ENCODE measurements at places on chromosomes 6 and 20.

- no peak for DNase-seq
Observed at GRCh38 chr6:8149350-8149749, 47.0 kb upstream of the EEF1E1 start.

- DNase-seq = no peak
Observed at GRCh38 chr20:47303736-47304135, 52.8 kb downstream of the ZMYND8 start.

GRCh38 chr20:51386586-51386985, 155.9 kb downstream of the NFATC2 start:
- DNase-seq = no peak

GRCh38 chr6:168163096-168163731, 84.2 kb upstream of the FRMD1 start:
- no peak for DNase-seq

DNA sequence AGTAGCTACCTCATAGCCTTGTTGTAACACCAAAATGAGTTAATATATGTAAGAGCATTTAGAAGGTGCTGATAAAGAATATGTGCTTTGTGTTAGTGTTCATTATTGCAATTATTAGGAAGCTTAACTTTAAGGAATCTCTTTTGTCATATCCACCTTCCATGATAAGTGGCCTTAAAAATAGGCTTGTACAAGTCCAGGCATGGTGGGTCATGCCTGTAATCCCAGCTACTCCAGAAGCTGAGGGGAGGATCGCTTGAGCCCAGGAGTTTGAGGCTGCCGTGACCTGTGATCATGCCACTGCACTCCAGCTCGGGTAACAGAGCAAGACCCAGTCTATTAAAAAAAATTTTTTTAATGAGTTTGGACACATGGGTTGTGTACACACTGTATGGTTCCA, 285.5 kb downstream of the ZFAND3 start:
- DNase-seq = no peak

GRCh38 chr6:155444952-155445903, 10.4 kb downstream of the NOX3 start:
- no peak for DNase-seq

- DNase-seq = no peak
Observed at GRCh38 chr6:92806254-92806653, 613.1 kb downstream of the EPHA7 start.

- DNase-seq = no peak
Observed at GRCh38 chr20:19967445-19967844, 49.7 kb upstream of the NAA20 start.

DNA sequence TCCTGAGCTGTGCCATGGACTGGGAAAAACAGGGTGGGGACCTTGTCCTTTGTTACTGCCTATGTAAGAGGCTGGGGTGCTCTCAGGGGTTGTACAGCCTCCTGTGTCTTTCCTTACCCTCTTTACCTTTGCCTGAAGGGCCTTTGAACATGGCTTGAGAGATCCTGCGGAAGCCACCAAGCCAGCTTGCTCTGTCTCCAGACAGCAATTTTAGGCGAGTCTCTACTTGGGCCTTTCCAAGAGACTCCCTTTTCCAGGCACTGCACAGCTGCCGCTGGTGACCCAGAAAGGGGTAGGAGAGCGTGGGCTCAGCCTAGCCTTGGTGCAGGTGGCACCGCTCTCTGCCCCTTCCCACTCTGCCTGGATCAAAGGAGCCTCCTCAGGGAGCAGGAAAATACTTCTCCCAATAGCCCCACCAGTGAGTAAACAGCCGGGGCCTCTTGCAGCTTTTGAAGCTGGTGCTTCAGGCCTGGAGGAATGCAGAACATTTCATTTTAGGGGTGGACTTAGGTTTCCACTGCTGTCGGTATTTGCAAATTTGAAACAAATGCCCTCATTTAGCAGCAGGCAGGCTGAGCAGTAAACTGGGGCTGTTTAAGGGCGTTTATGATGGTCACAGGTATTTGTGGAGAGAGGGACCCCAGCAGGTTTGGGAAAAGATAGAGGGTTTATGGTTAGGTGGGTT, 13.9 kb downstream of the PTK7 start:
- DNase-seq = no peak

GRCh38 chr6:105485456-105485855, 82.6 kb upstream of the PREP start:
- no peak for DNase-seq

DNA sequence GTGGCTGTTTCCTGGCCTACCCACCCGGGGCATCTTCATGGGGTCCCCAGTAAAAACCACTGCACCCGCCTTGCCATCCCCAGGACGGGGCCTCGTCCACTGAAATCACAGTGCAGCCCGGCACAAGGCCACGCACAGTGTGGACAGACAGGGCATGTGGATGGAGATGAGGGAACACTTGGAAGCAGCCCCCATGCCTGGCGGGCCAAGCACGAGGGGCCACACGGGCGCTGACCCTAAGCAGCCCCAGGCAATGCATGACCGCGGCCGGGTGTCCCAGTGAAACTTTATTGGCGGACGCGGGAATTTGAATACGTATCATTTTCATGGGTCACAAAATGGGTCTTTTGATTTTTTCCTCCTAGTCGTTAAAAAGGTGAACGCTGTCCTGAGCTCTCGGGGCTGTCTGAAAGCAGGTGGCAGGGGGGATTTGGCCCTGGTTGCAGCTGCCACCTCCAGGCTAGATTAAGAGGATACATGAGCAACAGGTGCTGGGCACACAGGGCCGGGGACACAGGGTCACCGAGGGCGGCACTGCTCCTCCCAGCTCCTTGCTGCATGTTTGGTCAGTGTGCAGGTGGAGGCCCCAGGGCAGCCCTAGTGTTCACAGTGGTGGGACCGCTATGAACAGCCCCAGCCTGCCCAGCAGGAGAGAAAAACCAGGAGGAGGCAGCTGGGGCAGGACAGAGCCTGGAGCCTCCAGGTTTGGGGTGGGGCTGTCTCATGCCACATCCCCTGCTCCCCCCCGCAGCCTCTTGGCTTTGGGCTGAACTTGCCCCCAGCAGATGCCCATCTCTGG, 74.9 kb upstream of the SLCO4A1 start:
- DNase-seq = no peak

DNA sequence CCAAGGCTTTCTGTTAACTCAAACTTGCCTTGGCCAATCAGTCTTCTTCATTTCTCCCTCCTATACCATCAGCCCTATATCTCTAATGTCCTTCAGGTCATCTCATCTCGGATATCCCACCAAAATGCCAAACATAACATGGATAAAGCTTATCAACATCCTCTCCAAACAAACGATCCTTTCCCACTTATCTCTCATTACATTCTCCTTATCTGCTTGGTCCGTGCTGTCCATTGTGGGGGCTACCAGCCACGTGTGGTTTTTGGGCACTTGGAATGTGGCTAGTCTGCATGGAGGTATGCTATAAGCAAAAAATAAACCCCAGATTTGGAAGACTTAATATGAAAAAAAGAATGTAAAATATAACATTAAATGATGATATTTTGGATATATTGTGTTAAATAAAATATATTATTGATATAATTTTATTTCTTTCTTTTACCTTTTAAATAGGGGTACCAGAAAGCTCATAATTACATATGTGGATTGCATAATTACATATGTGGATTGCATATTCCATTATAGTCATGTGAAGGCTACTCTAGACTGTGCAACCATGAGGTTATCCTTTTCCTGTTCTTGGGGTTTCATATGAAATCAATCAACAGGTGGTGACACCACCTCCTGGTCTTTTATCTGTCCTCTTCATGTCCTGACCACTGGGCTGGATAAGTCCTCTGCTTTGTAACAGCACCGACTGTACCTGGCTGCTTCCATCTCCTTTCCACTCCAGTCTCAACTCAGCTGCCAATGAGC, 123.0 kb downstream of the CD83 start:
- no peak for DNase-seq

DNA sequence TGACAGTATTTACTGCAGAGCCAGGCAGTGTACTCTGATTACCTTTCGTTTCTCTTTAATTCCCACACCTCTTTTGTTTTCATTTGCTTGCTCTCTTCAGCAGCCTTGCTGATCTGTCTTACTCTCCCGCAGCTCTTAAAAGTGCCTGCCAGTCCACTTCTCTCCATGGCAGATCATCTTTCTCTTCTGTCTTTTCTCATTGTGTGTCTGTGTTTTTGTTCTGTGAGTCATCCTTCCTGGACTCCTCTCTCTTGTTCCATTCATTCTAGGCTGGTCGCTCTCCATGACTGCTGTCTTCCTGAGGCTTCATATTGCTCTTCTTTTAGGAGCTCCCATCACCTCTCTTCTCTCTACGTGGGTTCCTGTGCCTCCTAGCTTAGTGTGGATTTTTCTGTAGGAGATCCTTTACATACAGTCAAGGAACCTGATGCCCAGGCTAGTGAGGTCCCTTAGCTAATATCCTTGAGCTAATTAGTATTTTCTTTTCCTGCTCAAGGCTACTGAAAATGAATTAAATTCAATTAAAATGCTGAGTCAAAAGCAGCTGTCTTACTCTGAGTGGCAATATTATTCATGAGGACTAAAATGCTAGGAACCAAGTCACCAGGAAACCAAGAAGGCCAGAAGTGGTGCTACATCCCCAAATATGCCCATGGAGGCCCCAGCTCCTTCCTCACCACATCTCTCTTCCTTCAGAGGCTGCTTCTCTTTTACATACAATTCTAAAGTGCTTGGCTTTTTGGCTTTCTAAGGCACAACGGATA, 86.1 kb downstream of the SLX4IP start:
- DNase-seq = no peak

DNA sequence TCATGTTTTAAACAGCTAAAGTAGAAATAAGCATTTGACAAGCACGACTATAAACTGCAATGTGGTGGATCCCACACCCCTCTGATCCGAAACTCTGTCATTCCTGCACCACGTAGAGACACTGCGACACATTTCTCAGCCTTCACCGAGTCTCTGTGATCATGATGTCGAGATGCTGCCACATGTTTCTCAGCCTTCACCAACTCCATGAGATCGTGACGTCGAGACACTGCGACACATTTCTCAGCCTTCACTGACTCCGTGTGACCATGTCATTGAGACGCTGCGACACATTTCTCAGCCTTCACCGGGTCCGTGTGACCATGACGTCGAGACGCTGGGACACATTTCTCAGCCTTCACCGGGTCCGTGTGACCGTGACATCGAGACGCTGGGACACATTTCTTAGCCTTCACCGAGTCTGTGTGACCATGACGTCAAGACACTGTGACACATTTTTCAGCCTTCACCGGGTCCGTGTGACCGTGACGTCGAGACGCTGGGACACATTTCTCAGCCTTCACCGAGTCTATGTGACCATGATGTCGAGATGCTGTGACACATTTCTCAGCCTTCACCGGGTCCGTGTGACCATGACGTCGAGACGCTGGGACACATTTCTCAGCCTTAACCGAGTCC, 143.0 kb downstream of the TTLL2 start:
- no peak for DNase-seq

GRCh38 chr20:889106-889505, 27.0 kb downstream of the ANGPT4 start:
- no peak for DNase-seq

Data from cortex of kidney (tissue), 1 donor.